Activated CD4-positive, alpha-beta T cell treated with anti-CD3 and anti-CD28 coated beads, Interleukin-2, amount 50 U/mL, for 1 hour (primary cell): ENCODE measurements at places on chromosomes 3 and 15.

DNA sequence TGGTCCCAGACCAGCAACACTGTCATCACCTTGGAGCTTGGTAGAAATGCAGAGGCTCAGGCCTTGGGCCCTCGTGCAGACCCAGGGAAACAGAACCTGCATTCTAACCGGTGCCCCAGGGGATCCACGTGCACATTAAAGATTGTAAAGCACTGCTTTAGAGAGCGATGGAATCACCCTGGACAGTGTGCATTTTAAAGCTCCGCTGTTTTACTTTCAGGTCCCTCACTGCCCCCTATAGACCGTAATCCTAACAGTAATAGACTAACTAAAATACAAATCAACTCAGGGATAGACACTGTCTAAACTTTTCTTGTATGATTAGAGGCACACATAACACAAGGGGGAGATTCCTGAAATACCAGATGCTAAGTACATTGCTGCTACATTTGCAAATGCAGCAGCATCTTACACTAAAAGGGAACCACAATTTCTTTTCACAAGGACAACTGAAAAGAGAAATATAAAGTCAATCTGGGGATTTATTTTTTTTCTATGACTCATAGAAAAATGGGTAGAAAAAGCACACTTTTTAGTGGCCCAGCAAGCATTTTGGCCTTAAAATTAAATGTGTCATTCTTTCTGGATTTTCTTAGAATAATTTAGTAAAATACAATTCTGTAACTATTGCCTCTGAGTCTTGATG, 10.5 kb upstream of the SH3GL3 start:
- no peak for DNase-seq

DNA sequence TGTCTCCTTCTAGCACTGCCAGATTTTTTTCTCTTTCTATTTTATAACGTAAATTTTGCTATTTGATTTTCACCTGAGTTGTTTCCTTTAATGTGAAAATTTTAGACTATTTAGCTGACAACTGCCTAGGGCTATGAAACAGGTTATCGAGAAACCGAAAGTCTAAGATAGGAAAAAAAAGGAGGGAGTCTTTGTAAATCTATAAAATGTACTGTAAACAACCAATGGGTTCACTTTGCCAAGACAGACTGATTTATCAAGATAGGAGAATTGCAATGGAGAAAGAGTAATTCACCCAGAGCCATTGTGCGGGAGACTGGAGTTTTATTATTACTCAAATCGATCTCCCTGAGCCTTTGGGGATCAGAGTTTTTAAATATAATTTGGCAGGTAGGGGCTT, 50.0 kb downstream of the TM4SF18 start:
- DNase-seq = no peak

- DNase-seq = no peak
These were observed 89.3 kb downstream of the RASA2 start for GRCh38 chr3:141575879-141576743.

GRCh38 chr3:11559816-11560633, 83.7 kb downstream of the VGLL4 start:
- no peak for DNase-seq

- DNase-seq = no peak
These were observed 112.1 kb downstream of the SLCO3A1 start for GRCh38 chr15:91965501-91966193.

DNA sequence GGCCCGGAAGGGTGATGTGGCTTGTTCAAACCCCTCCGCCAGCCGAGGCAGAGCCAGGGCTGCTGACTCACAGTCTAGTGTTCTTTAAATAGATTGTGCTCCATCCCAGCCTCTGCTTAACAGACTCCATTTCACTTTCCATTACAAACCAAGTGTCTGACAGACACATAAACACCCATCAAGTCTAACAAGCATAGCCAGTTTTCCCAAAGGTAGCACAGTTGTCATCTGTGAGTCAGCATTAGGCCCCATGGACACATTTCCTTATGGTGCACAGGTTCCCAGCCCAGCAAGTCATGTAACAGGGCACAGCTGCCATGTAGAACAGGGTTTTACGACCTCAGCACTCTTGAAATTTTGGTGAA, 109.9 kb upstream of the RAP2B start:
- DNase-seq = no peak

- DNase-seq = no peak
These were observed 201.6 kb downstream of the IGSF11 start for GRCh38 chr3:118833075-118833474.

DNA sequence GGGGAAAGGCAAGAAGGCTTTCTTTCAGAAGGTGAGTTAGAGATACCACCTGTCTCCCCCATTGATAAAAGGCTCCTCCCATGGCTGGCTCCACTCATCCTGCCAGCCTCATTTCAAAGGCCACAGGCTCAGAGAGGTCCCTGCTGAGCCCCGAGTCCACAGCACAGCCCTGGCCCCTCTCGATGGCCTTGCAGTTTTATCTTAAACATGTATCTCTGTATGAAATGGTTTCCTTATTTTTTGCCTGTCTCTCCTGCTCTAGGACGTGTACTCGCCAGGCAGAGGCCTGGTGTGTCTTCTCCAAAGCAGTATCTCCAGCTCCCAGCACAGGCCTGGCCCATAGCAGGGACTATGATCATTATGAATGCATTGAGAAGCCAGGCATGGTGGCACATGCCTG, 160.5 kb upstream of the NSMCE3 start:
- no peak for DNase-seq

DNA sequence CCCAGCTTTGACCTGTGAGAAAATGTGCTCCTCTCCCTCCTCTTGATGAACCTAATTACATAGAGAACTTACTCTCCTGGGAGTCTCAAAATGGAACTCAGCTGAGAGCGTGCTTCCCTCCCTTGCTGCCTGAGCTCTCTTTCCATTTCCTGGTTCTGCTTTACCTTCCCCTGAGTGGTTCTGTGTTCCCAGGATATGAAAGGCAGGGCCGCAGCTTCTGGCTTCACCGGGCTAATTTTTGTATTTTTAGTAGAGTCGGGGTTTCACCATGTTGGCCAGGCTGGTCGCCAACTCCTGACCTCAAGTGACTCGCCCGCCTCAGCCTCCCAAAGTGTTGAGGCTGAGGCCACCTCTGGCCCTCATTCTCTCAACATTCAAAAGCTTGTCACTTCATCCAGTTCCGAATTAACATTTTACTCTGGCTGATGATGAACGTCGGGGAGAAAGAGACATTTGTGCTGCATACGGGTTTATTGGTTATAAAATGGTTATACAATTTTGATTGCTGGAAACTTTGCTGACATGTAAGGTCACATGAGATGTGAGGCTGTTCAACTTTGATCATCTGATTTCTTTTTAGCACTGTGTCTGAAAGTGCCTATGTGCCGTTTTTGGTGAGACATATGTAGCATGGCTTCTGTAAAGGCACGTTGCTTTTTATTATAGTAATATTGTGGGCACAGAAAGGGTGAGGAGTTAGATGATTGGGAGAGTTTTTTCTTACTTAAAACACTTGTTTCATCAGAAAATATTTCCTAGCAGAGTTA, 6.6 kb downstream of the PLS1 start:
- no peak for DNase-seq

DNA sequence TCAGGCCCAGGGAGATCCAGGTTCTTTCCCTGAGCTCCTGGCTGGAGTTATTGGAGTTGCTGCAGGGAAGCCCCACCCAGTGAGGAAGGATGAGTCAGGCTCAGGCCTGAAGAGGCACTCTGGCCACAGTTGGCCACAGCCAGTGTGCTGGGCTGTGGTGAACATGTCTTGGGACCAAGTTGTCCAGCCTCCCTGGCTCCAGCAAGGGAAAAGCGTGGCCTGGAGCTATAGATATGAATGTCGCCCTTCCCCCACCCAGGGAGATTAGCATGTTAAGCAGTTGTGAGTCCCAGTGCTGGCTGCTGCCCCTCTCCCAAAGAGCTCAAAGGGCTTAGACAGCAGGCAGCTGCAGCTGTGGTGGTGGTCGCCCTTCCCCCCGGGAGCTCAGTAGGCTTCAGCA, 963.2 kb downstream of the ROBO2 start:
- no peak for DNase-seq

GRCh38 chr15:71224024-71224423, 108.8 kb downstream of the THSD4 start:
- DNase-seq = no peak

DNA sequence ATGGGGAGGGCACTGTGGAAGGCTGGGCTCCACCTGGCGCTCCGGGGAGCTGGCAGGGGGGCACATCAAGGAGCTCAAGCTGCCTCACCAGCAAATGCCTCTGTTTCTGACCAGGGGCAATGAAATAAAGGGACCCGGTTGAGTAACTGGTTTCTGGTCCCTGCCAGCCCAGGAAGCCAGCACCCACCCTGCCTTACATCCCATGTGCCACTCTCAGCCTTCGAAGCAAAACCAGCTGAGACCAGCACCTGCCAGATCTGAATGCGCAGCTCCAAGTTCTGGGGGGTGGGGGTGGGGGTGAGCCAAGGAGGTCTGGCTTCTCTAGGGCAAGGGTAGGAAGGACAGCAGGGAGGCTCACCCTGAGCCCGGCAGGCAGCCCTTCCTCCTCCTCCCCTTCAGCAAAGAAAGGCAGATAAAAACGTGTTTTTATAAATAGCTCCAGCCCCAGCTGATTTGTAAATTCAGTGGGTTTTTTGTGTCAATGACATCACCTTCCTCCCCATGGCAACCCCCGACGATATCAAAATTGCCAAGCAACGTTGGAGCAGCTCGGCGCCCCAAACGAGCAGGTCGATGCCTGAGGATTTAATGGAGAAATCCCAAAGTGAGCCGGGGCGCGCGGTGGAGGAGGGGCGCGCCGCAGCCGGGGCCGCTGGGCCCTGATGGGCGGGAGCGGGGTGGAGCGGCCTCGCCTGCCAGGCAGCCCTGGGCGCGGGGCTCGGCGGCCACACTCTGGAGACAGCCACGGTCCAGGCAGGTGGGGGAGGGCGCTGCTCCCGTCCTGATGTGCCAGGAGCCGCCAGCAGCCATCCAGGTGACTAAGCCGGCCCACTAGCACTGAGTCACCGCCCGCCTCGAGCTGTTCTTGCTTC, at the start of gene PAK6:
PAK6 (plus strand) TSS at position 532 of the 872 bp plus-strand sequence. CDS start 25,723 bp downstream, outside the sequence.
- no peak for DNase-seq

DNA sequence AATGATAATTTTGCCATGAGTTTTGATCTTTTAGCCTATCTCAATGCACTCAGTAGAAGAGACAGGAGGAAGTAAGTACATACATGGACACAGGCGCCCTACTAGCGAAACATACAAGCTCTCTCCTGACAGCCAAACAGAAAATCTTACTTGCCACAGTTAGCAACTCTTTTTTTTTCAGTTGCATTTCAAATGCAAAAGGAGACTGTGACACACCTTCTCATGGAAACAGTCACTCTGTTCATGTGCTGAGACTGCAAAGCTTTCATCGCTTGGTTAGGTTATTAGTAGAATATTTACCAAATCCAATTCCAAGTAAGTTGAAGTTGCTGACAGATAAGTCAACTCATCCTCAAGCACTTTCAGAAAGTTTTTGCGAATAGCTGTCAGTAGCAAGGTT, 223.3 kb downstream of the FOXP1 start:
- no peak for DNase-seq

DNA sequence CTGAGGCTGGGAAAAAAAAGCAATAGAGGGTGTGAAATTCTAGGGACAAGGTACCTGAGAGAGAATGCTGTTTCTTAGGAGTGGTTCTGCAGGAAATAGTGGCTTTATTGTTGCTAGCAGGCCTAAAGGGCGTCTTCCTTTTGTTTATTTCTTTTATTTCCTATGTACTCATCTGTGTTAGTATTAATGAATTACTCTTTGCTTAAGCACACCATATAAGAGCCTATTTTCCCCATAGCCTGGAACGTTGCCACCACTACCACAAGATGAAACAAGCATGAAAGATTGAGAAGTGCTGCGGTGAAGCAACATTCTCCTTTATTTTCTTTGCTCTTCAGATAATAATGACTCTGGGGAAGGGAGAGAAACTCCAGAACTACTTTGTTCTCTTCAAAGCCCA, 21.3 kb upstream of the GOLIM4 start:
- DNase-seq = no peak

- DNase-seq = no peak
These were observed 29.6 kb downstream of the LRRFIP2 start for GRCh38 chr3:37144806-37145205.

DNA sequence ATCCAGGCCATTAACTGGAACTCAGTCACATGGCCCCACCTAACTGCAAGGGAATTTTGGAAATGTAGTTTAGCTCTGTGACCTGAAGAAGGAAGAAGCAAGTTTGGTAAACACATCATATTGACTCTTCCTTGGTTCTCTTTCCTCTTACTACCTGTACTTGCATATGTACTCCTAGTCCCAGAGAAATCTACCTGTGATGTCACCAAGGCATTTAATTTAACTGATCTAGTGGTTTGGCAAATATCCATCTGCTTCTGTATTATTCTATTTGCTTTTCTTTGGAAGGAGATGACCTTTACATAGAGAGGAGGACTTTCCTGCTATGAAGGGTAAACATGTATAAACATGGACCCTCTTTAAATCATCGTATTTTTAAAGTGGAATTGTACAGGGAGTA, 150.8 kb downstream of the TMEM108 start:
- DNase-seq = no peak

GRCh38 chr3:57967590-57967989, 40.6 kb upstream of the FLNB start:
- DNase-seq = peak; percentile 8

- DNase-seq = no peak
These were observed 1.2 kb downstream of the CPA3 start for GRCh38 chr3:148866261-148866660.

DNA sequence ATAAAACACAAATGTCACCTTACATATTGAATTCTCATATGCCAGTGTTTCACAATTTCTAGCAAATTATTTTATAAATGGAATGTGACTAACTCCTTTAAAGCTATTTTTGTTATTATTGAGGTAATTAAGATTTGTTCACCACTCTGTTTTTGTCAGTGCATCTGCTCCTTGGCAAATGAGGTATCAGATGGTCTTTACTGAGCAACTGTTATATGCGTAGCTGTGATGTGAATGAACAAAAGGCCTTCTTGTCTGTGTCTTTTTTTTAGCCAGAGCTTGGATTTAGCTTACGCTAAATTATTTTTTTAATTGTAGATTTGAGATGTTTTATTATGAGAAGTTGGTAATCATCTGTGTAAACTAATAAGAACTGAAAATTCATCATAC, 125.3 kb downstream of the IL5RA start:
- no peak for DNase-seq

DNA sequence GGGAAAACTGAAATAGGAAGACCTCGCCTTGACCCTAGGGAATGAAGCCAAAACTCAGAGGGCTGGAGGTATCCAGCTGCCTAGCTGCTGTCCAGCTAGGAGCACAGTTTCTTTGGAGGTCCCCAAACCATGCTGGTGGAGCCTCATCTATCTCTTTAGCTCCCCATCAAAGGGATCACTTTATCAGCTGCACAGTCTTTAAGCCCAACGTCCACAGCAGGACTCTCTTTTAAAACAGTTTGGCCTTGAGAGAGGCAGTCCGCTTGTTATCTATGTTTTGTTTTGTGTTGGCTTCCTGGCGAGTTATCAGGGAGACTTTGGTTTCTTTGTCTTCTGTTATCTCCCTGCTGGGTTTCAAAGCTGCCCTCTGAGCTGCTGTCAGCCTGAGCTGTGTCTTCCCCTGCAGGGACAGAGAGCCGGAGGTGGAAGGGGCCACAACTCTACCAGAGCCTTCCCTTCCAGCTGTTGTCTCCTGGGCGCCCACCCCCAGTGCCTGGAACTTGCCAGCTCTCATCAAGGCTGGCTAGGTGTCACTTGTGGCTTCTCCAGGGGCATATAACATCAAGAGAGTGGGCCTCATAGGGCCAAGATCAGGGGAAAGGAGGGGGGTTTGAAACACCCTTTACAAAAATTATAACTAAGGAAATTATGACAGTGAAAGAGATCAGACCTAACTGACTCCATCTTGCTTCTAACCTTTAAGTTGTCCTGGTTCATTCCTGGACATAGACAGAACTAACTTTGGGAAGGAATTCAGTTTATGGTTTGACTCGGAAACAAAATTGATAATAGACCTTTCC, 61.4 kb upstream of the C15orf39 start:
- no peak for DNase-seq

- no peak for DNase-seq
These were observed 158.8 kb downstream of the PDZRN3 start for GRCh38 chr3:73465926-73466325.
